D341Med (cell line): ENCODE measurements at places on chromosomes 2 and 18.

DNA sequence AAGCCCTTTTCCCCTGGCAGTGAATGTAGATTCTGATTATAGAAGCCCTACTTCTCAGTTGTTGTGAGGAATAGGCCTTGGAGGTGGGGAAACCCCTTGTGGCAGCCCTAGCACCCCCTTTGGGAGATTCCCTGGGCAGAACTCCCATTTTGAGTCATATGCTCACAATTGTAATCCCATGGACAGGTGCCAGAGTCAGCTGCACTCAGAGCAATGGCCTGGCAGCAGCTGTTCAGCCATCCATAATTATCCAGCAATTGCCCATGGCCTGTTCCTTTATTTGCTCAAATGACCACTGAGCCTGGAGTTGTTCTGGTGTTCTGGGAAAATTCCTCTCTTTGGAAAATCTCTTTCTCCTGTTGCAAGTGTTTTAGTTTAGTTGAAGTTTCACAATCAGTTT lies 71.7 kb downstream of the PTRHD1 start:
- peak; percentile 64 for DNase-seq

DNA sequence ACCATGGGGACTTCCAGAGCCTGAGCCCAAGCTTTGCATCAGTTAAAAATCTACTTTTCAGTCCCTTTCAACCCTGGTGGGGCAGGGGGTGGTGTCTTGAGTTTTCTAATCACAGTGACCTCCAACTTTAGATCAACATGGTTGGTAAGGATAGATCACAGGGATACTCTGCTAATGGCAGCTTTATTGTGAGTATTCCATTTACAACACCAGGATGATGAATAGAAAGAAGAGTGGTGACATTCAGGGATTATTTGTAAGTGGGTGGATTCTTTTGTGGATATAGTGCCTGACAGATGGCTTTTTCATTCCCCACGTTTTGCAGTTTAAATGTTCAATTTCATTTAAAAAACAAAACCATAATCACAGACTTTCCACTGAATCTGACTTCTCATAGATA lies 51.3 kb downstream of the ZNF532 start:
- DNase-seq: no peak

- DNase-seq: no peak
These were observed 95.1 kb downstream of the CRIM1 start for GRCh38 chr2:36450466-36451196.

- no peak for DNase-seq
These were observed 432.6 kb downstream of the PARD3B start for GRCh38 chr2:204977914-204978313.

DNA sequence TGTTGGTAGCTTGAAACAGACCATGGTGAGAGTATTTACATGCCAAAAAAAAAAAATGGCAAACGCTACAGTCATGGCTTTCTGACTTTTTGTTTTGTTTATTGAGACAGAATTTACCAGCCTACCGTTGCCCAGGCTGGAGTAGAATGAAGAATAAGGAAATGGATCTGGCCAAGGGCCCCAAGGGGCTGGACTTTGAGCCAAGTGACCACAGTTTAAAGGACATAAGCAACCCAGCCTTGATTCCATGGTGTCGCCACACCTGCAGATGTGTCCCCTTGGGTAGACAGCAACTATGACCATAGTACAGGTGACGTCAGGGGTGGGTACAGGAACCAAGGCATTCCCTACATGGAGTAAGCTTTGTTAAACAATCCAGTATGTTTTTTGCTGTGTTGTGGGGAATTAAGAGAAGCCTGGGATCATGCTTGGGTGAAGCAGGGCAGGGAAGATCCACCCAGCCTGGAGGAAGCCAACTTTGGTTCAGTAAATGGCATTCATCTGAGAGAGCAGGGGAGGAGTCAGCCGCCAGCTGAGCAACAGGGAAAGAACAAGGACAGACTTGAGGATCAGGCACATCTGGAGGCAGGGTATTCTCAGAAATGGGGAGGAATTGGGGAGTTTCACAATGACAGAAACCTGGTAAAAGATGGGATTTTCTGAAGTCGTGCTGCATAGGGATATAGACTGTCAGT lies 110.3 kb upstream of the SH3BP4 start:
- no peak for DNase-seq

GRCh38 chr2:231926761-231927565 lies 767 bp upstream of the NPPC start:
- DNase-seq: peak; percentile 49

- no peak for DNase-seq
These were observed 123.2 kb upstream of the DNAJC10 start for GRCh38 chr2:182592691-182593393.

GRCh38 chr2:200394045-200394444 lies 87.6 kb downstream of the SPATS2L start:
- DNase-seq: no peak

DNA sequence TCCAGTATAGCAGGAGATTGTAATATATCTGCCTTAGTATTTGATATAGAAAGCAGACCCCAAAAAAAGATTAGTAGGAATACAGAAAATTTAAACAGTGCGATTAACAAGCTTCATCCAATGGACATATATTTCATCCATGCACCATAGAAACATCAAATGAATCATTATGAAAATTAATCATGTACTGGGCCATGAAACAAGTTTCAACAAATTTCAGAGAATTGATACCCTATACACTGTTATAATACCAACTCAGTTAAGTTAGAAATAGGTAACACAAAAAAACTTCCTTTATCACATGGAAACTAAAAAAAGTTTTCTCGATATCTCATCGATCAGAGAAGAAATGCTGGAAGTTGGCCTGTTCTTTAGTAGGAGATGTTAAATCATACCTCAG lies 192.1 kb upstream of the STON1 start:
- DNase-seq: no peak

DNA sequence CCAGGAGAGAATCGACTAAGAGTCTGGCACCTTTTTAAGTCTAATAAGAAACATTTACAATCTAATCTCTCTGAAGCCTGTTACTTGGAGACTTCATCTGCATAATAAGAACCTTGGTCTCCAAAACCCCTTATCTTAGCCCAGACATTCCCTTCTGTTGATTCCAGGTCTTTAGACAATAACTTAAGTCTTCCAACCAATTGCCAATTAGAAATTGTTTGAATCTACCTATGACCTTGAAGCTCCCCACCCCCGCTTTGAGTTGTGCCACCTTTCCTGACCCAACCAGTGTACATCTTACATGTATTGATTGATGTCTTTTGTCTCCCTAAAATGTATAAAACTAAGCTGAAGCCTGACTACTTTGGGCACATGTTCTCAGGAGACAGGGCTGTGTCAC lies 49.5 kb upstream of the DTNA start:
- no peak for DNase-seq

DNA sequence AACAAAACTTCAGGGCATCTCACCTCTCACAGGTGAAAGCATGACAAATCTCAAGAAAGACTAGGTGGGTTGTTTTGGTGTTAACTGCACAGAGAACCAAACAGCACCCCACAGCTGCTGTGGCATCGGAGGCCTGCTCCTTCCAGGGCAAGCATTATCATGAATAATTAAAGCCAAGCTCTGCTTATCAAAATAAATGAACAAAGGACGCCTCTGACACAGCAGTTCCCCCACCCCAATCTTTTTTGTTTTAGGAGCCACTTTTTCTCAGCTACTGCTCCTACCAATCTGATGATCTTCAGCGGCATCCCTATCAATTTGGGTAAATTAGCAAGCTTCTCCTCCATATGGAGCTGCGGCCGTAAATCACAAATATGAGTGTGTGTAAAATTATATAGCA lies 58.6 kb downstream of the KLF7 start:
- DNase-seq: peak; percentile 30

DNA sequence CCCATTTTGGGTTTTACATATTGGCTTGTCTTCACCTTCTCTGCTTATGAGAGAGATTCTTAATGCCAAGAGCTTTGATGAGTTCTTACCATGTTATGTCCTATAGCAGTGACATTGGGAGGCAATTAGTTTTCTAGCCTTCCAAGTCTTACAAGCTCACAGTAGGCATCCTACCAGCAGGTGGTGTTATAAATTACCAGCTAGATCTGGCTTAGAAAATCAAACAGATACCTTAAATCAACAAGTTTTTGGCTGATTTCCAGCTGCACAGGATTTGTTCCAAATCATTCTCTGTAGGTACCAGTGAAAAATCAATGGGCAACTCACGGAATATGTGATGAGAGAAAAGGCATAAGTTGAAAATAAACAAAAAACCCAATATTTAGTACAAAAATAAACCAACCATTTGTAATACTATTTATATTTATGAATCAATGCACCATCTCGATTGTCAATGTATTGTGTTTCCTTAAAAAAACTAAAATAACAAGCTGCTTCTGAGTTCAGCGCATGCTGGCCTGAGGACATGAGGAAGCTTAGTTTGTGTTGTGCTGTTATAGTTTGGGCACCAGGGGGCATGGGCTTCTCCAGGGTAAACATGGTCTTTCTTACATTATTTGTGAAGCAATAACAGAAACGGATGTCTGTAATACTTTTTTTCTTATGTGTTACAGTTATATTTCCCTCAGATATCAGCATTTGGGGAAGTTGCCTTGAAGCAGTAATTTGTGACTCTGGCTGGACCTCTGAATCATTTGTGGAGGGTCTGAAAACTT lies 34.1 kb upstream of the NXPH2 start:
- peak; percentile 32 for DNase-seq

GRCh38 chr2:45458909-45459563 lies 152.0 kb downstream of the SRBD1 start:
- no peak for DNase-seq

- DNase-seq: no peak
These were observed 816.8 kb downstream of the TRIB2 start for GRCh38 chr2:13533524-13533922.

DNA sequence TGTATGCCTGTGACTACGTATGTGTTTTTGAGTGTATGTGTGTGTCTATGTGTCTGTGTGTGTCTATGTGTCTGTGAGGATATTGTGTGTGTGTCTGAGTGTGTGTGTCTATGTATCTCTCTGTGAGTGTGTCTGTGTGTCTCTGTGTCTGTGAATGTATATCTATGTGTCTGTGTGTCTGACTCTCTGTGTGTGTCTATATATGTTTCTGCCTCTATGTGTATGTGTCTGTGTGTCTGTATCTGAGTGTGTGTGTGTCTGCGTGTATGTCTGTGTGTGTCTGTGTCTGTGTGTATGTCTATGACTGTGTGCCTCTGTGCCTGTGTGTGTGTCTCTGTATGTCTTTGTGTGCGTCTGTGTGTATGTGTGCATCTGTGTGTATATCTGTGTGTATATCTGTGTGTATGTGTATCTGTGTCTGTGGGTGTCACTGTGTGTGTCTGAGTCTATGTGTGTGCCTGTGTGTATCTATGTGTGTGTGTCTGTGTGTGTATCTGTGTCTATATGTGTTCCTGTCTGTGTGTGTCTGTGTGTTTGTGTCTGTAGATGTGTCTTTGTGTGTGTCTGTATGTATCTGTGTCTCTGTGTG lies 172.7 kb downstream of the MYCN start:
- DNase-seq: no peak

GRCh38 chr2:62506421-62506750 lies 391 bp upstream of the TMEM17 start:
- no peak for DNase-seq

GRCh38 chr2:232456296-232457120 lies 555 bp downstream of the ALPI start:
- DNase-seq: no peak

DNA sequence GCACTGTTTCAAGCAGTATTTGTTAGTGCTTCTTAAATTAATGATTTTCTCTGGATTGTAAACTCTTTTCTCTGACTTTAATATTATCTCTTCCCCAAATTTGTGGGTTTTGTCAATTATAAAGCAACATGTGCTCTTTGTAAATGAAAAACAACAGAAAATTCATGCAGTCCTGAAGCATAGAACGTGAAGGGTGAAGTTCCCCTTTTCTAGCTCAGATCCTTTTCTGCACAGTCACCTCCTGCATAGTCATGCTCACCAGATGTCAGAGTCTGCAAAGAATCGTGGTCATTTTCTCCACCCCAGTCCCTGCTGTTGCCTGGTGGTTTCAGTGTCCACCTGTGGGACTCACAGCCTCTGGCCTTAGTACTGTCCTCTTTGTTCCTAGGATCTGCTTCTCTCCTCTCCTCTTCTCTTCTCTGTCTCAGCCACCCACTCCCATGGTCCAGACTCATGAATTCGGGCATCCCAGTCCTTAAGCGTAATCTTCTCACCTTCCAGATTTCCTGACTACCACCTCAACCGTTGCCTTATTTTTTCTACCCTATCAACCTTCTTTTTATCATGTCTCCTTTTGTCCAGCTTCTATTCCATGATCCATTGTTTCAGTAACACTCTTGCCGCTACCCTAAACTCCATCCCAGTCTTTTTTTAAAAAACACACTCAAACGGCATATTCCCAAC lies 229.1 kb downstream of the RTP5 start:
- DNase-seq: no peak

GRCh38 chr2:105518897-105519296 lies 120.0 kb upstream of the FHL2 start:
- no peak for DNase-seq

DNA sequence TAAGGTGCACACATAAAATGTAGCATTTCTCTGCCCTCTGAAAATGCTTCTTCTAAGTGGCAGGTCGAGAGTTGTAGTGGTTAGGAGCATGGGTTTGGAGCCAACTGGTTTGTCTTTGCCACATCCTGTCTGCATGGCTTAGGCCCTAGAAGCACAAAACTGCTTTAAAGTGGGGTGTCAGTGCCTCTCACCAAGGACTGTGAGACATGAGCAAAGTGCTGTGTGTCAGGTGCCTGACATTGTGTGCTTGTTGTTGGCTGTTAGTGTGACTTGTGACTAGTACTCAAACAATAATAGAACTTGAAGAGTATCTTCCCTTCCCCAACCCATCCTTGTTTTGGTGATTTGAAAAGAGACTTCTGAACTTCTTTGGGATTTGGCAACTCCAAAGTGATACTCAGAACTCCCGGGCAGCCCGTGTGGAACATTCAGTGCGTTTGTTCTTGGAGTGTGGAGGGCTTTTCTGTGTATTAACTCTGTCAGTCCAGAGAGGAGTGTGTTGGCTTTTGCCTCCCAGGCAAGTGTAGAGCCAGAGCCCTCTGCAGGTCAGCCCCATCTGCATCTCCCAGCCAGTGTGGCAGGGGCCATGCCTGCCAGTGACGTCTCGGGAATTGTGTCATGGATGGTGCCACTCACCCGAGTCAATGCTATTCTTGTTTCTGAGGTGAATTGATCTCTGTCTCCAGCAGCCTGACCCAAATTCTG lies 5.0 kb downstream of the MGAT5 start:
- DNase-seq: no peak

- DNase-seq: no peak
These were observed 504.1 kb upstream of the PKDCC start for GRCh38 chr2:41543726-41544125.

GRCh38 chr2:120252225-120253020 lies at the start of gene RALB:
TSS of gene RALB (plus strand) at chr2:120252852. CDS start at chr2:120278665, 25,813 bp downstream.
- DNase-seq: peak; percentile 97
